ENCODE measurements at places on chromosomes 1 and 21. TPM values are rescaled to one million over a fixed set of nuclear protein-coding genes. Genes with fewer than 3 reads are reported as not detected.

Gene CFHR4
- total RNA-seq, result not detected

Gene MPZ
- 2.8 TPM for total RNA-seq

Gene ADCY10
- 0.44 TPM for total RNA-seq

Gene AKNAD1
- 0.54 TPM for total RNA-seq

Gene ACTN2
- 39.4 TPM for total RNA-seq

DNA sequence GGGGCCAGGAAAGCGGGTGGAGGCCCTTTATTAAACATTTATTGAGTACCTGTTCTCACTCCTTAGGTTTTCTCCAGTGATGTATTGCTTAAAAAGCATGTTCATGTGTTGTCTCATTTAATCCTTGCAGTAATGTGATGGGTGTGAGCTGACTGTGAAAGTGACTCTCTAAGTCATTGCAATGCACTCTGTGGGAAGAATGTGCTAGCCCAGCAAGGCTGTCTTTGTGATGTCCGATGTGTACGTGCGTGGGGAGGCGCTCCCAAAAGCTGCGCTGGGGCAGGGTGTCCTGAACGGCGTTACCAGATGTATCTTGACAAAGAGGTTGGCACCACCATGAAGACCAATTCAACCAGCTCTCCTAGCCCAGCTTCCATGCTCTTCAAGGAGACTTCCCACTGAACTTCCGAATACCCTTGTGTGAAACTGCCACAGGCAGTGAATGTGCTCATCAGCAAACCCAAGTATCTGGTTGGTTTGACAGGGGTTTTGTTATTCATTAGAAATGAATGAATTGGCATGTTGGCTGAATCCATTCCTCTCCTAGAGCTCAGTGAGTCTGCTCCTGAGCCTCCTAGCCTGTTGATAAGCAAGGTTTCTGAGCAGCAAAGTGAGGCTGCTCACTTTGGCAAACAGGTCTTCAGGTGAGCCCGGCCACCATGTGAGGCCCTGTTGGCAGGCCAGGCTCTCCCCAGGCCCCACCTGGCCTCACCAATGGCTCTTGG is 28.0 kb downstream of the NUAK2 start:
- no peaks in the 10 kb centered on the region for H3K36me3 ChIP-seq
- H3K4me3 ChIP-seq, result no peak overlapping the region
- no peak for DNase-seq
- no peaks in the 10 kb centered on the region for H3K27me3 ChIP-seq
- H3K27ac ChIP-seq, result no peak overlapping the region

DNA sequence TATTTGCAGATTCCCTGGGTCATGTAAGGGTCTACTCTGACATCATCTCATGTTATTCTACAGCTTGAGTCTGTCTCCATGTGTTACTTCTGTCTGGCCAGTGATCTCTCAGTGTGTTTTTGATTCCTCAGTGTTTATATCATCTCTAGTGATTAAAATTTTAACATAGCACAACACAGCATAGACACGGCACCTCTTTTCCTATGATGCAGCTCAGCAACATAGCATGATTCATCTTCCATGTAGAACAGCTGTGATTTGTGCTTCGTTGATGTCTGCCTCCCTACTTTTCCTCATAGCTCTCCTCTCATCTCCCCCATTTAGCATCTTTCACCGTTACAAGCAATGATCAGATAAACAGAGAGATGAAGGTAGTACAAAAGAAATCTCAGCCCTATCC is 163.9 kb upstream of the DPT start:
- no peak overlapping the region for H3K27ac ChIP-seq
- no peak overlapping the region for H3K4me3 ChIP-seq
- H3K4me1 ChIP-seq, result no peaks in the 10 kb centered on the region
- H3K27me3 ChIP-seq, result no peaks in the 10 kb centered on the region

DNA sequence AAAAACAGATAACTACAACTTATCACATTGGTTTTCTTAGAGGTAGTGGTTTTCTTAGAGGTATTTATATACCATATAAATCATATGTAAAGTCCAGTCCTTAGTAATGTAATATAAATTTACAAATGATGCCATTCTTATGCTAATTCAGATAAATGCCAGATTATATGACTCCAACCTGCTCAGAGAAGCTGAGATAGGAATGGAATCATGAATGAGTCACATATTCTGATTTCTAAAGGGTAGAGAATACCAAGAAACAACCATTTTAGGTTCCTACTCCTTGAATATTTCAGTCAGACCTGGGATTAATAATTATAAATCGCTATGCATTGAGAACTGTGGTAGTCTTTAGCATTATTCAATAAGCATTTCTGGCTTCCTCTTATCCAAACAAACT is 760.1 kb upstream of the NEGR1 start:
- DNase-seq, result peak; percentile 22
- no peaks in the 10 kb centered on the region for H3K27me3 ChIP-seq
- no peak overlapping the region for H3K4me3 ChIP-seq
- no peak overlapping the region for H3K27ac ChIP-seq

GRCh38 chr1:5990913-5991312 is 1.3 kb downstream of the NPHP4 start:
- DNase-seq, result no peak
- H3K4me1 ChIP-seq, result peaks cover 21% of the 10 kb centered on the region
- no peaks in the 10 kb centered on the region for H3K36me3 ChIP-seq
- H3K4me3 ChIP-seq, result peak overlapping the region; percentile 94

- no peaks in the 10 kb centered on the region for H3K27me3 ChIP-seq
- no peak for DNase-seq
- H3K4me1 ChIP-seq, result peaks cover 3% of the 10 kb centered on the region
- H3K4me3 ChIP-seq, result no peak overlapping the region
- H3K27ac ChIP-seq, result no peak overlapping the region
- H3K36me3 ChIP-seq, result peaks cover 49% of the 10 kb centered on the region
Measured at GRCh38 chr21:46301759-46302158, 15.6 kb downstream of the YBEY start.

- H3K27ac ChIP-seq, result no peak overlapping the region
- no peaks in the 10 kb centered on the region for H3K4me1 ChIP-seq
- no peak overlapping the region for H3K4me3 ChIP-seq
Measured at GRCh38 chr1:20840731-20841130, 53.6 kb upstream of the HP1BP3 start.

- H3K27ac ChIP-seq, result no peak overlapping the region
- no peaks in the 10 kb centered on the region for H3K36me3 ChIP-seq
- no peak overlapping the region for H3K4me3 ChIP-seq
- DNase-seq, result no peak
- no peaks in the 10 kb centered on the region for H3K27me3 ChIP-seq
Measured at GRCh38 chr1:50474859-50475809, 51.9 kb upstream of the DMRTA2 start.

Data from A673 (cell line).